GM23338 (cell line): ENCODE measurements at places on chromosomes 1 and 21. TPM values are rescaled to one million over a fixed set of nuclear protein-coding genes. Genes with fewer than 3 reads are reported as not detected.

The SPRR1B gene
- not detected in 2 replicates for total RNA-seq

GRCh38 chr1:151540982-151541377, 871 bp downstream of the TUFT1 start:
- peak; percentile 82 for DNase-seq

The AMY2A gene
- not detected in 2 replicates for total RNA-seq

- DNase-seq = no peak
These were observed 663.5 kb downstream of the NCAM2 start for GRCh38 chr21:21661741-21662140.

The ZBED6 gene
- 4.8 and 9.0 TPM in 2 replicates for total RNA-seq

GRCh38 chr1:228393268-228393701, 13.3 kb downstream of the TRIM11 start:
- DNase-seq = peak; percentile 60

GRCh38 chr1:117670976-117671780, 65.3 kb downstream of the TENT5C start:
- DNase-seq = no peak

The IFNLR1 gene
- total RNA-seq = 4.2 and 4.3 TPM in 2 replicates

The SH2D1B gene
- total RNA-seq = not detected in 2 replicates

- DNase-seq = peak; percentile 46
These were observed 57.4 kb downstream of the ZNF648 start for GRCh38 chr1:182003953-182004586.

The NTMT2 gene
- total RNA-seq = not detected in 2 replicates

DNA sequence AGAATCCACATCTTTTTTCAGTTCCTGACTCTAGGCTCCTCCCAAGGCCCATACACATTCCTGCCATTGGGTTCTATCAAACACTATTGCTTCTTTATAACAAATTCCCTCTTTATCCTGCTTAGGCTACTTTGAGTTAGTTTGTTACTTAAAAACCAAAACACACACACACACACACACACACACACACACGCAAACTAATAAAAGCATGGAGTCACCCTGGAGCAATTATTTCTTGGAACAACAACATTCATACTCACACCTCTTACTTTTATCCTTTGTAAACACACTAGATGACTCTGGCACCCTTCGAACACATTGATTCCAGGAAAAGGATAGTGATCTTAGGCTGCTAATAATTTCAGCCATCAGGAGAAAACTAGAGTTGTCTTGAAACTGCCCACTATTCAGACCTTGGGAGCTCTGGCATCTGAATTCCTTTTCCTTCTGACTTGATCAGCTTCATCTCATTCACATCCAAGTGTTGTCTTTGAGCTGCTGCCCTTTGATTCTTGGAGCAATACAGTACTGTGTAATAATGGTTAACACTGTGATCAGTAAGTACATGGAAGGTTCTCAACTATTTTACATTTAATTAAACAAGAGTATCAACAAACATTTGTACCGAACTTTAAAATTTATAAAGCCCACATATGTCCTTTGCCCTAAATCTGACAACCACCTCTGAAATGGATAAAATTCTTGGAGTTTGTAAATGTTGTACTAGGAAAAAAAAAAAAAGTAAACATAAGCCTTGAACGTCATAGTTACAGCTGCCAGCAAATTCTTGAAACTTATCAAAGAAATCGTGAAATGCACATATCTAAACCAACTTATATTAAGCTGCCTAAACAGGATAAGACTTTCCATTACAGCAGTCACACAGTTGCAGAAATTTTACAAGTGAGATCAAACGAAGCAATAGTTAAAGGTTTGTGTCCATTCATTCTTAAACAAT, 2.8 kb upstream of the SEC22B start:
- DNase-seq = peak; percentile 45

The RXFP4 gene
- not detected in 2 replicates for total RNA-seq

The CD48 gene
- 0.45 TPM in 1 of 2 replicates, not detected in the other for total RNA-seq

- no peak for DNase-seq
These were observed 51.4 kb upstream of the GPR157 start for GRCh38 chr1:9180111-9180819.

The DONSON gene
- total RNA-seq = 35.2 and 37.4 TPM in 2 replicates

- DNase-seq = no peak
These were observed 34.5 kb downstream of the CTNNBIP1 start for GRCh38 chr1:9875636-9876000.

- DNase-seq = no peak
These were observed 43.9 kb upstream of the IL20 start for GRCh38 chr1:206821493-206821892.

DNA sequence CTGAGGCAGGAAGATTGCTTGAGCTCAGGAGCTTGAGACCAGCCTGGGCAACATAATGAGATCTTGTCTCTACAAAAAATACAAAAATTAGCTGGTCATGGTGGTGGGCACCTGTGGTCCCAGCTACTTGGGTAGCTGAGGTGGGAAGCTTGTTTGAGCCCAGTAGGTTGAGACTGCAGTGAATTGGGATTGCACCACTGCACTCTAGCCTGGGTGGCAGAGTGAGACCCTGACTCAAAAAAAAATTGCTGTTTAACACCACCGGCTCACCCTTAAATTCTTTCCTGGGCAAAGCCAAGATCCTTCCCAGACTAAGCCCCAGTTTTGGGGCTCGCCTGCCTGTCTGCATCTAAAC, 6.6 kb upstream of the NSUN4 start:
- no peak for DNase-seq

DNA sequence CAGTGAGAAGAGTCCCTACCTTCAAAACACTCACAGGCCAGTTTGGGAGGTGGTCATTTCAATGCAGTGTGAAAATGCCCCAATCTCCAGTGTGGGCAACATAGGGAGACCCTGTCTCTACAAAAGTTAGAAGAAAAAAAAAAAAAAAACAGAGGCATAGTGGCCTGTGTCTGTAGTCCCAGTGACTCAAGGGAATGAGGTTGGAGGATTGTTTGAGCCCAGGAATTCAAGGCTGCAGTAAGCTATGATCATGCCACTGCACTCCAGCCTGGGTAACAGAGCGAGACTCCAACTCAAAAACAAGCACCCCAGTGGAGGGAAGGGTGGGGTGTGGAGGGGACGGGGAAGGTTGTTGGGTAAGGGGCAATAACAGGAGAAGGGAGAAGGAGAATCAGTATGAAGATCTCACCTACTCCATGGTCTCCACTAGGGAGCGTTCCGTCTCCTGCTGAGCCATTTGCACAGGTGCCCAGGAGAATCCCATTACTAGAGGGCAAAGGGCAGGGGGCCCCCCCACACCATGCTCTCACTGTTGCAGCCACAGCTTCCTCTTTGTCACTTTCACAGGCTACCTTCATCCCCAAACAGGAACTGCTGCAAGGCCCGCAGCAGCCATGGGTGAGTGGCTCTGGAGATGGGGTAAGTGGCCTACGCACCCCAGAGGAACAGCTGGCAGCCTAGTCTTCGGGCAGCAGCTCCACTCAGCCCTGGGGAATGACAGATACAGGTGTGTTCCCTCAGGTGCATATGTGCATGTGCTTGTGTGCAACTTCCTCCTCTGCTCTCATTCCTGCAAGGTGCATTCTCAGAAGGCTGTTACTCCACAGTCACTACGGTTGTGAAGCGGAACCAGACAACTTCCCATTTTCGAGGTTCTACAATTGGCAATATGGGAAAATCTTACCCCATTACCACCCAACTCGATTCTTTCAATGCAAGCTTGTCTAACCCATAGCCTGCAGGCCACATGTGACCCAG, 87.9 kb upstream of the LYST start:
- no peak for DNase-seq

- peak; percentile 44 for DNase-seq
These were observed 836 bp upstream of the PRCC start for GRCh38 chr1:156766298-156767100.

The PRAMEF2 gene
- not detected in 2 replicates for total RNA-seq

GRCh38 chr1:42767510-42768000, 506 bp downstream of the C1orf50 start:
- DNase-seq = no peak
